ENCODE measurements at places on chromosomes 5 and 9. TPM values are rescaled to one million over a fixed set of nuclear protein-coding genes. Genes with fewer than 3 reads are reported as not detected.

DNA sequence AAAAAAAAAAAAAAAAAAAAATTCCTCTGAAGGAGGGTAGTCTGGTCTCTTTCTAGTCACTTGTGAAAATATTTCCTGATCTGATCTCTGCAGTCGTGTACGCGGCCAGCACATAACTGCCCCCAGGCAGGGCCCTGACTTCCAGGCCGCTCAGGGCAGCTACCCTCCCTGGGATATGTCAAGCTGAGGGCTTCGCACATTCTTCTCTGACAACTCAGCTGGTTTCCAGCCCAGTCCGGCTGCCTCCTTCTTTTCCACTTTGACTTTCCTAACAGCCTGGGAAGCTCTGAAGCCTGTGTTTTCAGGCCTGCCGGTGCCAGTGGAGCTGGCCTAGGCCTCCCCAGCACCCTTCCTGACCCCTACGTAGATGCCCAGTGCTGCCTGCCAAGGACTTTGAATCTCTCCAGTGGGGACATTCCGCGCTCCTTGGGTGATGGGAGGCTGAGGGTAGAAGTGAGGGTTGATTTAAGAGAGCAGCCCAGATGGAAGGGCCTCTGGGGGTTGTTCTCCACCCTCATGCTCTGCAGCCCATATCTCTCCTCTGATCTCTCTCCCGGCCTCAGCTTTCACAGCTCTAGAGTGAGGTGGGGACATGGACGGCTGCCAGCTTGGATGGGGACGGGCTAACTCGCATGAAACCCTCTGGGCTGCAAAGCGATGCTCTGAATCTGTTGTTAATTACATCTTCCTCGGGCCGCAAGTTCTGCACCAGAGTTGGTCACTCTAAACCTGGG is 20.7 kb downstream of the COL5A1 start:
- DNase-seq = no peak
- H3K27me3 ChIP-seq = no peaks in the 10 kb centered on the region
- no peak overlapping the region for H3K4me3 ChIP-seq
- H3K36me3 ChIP-seq = no peaks in the 10 kb centered on the region
- H3K4me1 ChIP-seq = no peaks in the 10 kb centered on the region

The CDC25C gene
- total RNA-seq = not detected

The PCSK1 gene
- total RNA-seq = not detected

The MOB3B gene
- 0.30 TPM for total RNA-seq

The HTR4 gene
- not detected for total RNA-seq

The TMOD1 gene
- 0.20 TPM for total RNA-seq

DNA sequence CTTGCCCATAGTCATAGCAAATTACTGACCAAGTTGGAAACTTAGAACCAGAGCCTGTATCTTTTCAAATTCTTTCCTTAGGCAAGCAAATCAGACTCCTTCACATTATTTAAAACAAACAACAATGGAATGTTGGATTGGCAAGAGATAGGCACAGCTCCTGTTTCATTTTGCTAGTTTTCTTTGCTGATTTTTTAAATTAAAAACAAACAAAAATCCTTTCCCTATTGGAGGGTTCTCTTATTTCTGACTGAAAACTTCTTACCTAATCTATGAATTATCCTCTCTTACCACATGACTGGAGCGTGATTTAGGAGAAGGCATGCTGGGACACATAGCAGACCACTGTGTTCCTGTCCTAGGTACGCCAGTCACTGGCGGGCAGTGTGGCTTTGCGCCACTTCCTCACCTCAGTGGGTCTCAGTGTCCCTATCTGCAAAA is 63.0 kb downstream of the TTC39B start:
- H3K27ac ChIP-seq = no peak overlapping the region
- H3K27me3 ChIP-seq = no peaks in the 10 kb centered on the region
- no peak overlapping the region for H3K4me3 ChIP-seq

The SPOCK1 gene
- not detected for total RNA-seq

GRCh38 chr5:39755986-39756385 is 331.2 kb upstream of the DAB2 start:
- no peak overlapping the region for H3K27ac ChIP-seq
- H3K4me3 ChIP-seq = no peak overlapping the region
- no peaks in the 10 kb centered on the region for H3K27me3 ChIP-seq
- no peaks in the 10 kb centered on the region for H3K36me3 ChIP-seq
- H3K4me1 ChIP-seq = no peaks in the 10 kb centered on the region
- DNase-seq = no peak

The PCDHGA9 gene
- total RNA-seq = not detected

The DIRAS2 gene
- total RNA-seq = not detected

DNA sequence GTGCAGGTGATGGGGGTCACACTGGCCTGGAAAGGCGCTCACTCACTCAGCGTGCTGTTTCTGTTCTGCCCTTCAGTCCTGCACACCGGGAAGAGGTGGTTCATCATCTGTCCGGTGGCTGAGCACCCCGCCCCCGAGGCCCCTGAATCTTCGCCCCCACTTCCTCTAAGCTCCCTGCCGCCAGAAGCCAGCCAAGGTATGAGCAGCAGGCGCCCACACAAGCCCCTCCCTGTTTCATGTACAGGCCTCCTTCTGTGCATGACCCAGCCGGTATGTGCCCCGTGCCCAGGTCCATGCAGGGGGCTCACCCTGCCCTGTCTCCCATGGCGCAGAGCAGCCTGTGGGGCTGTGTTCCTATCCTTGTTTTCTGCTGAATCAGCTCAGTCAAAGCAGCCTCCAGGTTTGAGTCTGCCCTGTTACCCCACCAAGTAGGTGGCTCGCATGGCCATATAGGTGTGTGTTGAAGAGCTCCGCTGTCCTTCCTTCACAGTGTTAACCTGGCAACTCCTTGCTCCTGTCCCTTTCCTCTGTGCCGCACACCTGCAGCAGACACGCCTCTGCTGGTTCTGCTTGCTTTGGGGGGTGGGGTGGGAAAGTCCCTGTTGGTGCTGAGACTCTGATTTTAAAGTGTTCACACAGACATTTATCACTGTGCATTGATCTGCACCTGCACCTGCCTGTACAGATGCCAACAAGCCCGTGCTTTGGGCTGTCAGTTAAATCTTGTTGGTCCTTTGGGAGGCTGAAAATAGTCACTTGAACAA is 84.8 kb downstream of the WNK2 start:
- DNase-seq = no peak
- H3K4me3 ChIP-seq = peak overlapping the region; percentile 24
- H3K27me3 ChIP-seq = no peaks in the 10 kb centered on the region
- no peak overlapping the region for H3K27ac ChIP-seq
- peaks cover 21% of the 10 kb centered on the region for H3K4me1 ChIP-seq

The LCN1 gene
- not detected for total RNA-seq

The IER5L gene
- total RNA-seq = 6.4 TPM

DNA sequence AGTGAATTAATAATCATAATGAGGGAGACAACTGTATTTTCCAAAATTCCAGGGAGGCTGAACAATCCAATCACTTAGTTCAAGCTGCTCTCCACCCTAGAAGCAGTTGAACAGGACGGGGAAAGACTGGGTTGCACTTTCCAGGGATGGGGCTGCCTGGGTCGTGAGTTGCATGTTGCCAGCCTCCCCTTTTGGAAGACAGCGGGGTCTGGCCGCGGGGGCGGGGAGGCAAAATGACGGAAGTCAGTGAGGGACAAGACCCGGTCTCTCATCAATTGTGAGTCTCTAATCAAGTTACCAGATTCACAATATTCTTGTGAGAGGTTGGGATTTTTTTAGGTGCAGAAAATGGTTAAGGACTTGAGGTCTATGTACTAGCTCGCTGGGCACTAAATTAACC is 484.1 kb downstream of the ZSWIM6 start:
- no peaks in the 10 kb centered on the region for H3K4me1 ChIP-seq
- H3K27me3 ChIP-seq = no peaks in the 10 kb centered on the region
- H3K4me3 ChIP-seq = no peak overlapping the region
- H3K27ac ChIP-seq = no peak overlapping the region
